Hepatocyte (in vitro differentiated cells): ENCODE measurements at places on chromosomes 5 and 9. TPM values are rescaled to one million over a fixed set of nuclear protein-coding genes. Genes with fewer than 3 reads are reported as not detected.

DNA sequence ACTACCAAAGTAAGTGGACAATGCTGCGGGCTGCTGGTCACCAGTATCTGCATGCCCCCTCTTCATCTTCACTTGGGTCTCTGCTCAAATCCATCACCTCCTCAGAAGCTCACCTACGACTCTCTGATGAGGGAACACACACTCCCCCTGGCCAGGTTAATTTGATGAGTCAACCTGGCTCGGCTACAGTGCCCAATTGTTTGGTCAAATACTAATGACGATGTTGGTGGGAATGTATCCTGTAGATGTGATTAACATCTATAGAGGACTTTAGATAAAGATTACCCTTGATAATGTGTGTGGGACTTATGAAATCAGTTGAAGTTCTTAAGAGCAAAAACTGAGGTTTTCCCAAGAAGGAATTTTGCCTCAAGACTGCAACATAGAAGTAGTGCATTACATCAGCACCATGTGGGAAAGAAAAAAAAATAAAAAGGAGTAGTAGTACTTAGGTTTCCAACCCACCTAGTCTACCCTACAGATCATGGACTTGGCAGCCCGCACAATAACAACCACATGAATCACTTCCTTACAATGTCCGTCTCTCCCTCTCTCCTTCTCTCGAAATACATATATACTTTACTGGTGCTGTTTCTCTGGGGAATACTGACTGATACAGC lies 467.3 kb downstream of the DNAH5 start:
- no peak overlapping the region for H3K27ac ChIP-seq
- H3K4me1 ChIP-seq: no peaks in the 10 kb centered on the region
- no peak for DNase-seq
- H3K4me3 ChIP-seq: no peak overlapping the region
- no peaks in the 10 kb centered on the region for H3K36me3 ChIP-seq

GRCh38 chr5:153237671-153238332 lies 252.7 kb upstream of the GRIA1 start:
- no peak for DNase-seq
- H3K27me3 ChIP-seq: no peaks in the 10 kb centered on the region

Gene KCNV2
- 0.13 TPM in 1 of 2 replicates, not detected in the other for polyA plus RNA-seq

Gene CDC25C
- 1.6 and 3.1 TPM in 2 replicates for polyA plus RNA-seq

- no peaks in the 10 kb centered on the region for H3K4me1 ChIP-seq
- H3K4me3 ChIP-seq: no peak overlapping the region
- H3K27ac ChIP-seq: no peak overlapping the region
- H3K36me3 ChIP-seq: no peaks in the 10 kb centered on the region
Observed at GRCh38 chr9:69585571-69585970, 86.6 kb downstream of the APBA1 start.

DNA sequence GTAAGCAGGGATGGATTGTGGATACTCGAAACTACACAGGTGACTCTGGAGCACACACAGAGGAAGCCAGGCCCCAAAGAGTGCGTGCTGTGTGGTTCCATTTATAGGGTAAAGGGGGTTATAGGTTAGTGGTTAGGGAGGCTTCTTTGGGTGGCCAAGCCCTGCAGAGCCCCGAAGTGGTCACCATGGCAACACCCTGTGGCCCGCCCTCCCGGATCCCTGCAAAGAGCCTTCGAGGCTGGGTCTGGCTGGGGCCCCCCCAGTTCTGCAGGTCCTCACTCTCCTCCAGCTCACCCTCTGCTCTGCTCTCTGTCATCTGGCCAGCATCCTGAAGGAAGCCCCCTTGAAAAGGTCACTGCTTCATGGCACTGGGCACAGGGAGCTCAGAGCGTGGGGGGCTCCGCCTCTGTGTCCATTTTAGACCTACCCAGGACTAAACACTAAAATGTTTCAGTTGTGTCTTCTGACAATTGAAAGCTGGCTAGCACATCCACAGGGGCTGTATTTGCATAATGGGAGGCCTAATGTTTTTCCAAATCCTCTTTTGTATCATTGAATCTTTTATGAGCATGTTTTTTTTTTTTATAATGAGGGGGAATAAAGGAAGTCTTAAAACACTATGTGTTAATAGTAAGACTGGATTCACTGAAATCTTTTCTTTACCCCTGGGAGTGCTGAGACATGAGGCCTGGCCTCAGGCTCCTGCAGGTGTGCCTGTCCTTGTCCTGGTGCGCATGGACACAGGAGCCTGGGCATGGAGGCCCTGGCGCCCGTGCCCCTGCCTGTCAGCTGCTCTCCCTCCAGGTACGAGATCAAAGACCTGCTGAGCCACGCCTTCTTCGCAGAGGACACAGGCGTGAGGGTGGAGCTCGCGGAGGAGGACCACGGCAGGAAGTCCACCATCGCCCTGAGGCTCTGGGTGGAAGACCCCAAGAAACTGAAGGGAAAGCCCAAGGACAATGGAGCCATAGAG lies 55.3 kb downstream of the WNK2 start:
- H3K4me3 ChIP-seq: no peak overlapping the region
- H3K36me3 ChIP-seq: no peaks in the 10 kb centered on the region
- H3K27ac ChIP-seq: no peak overlapping the region
- H3K4me1 ChIP-seq: peaks cover 5% of the 10 kb centered on the region

- no peaks in the 10 kb centered on the region for H3K27me3 ChIP-seq
- H3K36me3 ChIP-seq: no peaks in the 10 kb centered on the region
- H3K4me1 ChIP-seq: peaks cover 12% of the 10 kb centered on the region
Observed at GRCh38 chr9:70407081-70407503, 7.4 kb downstream of the KLF9 start.

Gene GHR
- 12.6 and 14.4 TPM in 2 replicates for polyA plus RNA-seq

- no peaks in the 10 kb centered on the region for H3K4me1 ChIP-seq
- no peak overlapping the region for H3K27ac ChIP-seq
- no peaks in the 10 kb centered on the region for H3K36me3 ChIP-seq
- no peak overlapping the region for H3K4me3 ChIP-seq
- H3K27me3 ChIP-seq: no peaks in the 10 kb centered on the region
Observed at GRCh38 chr9:110486218-110486617, 93.3 kb downstream of the SVEP1 start.

Gene ECM2
- polyA plus RNA-seq: 1.1 and 4.0 TPM in 2 replicates

DNA sequence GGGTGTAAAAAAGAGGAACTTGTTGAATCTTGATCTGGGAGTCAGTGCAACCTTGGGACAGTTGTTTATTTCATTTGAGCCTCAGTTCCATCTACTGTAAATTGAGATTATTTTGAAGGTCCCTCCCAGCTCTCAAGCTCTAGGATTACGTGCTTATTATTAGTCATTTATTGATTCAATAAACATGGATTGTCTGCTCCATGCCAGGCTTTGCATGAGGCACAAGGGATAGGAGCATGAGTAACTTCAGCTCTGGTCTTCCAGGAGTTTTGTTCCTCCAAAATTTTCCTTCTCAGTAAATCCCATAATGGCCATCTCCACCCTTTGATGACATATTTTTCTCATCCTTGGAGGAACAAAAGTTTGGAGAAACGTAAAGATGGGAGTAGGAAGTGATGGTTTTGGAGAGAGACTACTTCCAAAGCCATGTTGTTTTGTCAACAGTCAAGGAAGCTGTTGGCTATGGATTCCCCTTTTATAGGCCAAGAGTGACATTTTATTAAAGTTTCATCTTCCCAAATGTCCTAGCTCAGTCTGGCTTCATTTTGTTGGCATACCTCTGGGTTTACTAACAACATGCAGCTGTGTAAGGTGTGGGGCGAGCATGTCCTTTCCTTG lies 244.6 kb downstream of the DMRT2 start:
- H3K4me1 ChIP-seq: no peaks in the 10 kb centered on the region
- H3K36me3 ChIP-seq: no peaks in the 10 kb centered on the region
- no peak overlapping the region for H3K27ac ChIP-seq

Gene DIRAS2
- polyA plus RNA-seq: 0.41 and 1.2 TPM in 2 replicates

Gene CDX1
- polyA plus RNA-seq: 43.3 and 46.9 TPM in 2 replicates

GRCh38 chr9:73154722-73155121 lies 3.1 kb downstream of the ANXA1 start:
- H3K27me3 ChIP-seq: no peaks in the 10 kb centered on the region
- H3K4me1 ChIP-seq: peaks cover 10% of the 10 kb centered on the region
- no peak for DNase-seq

DNA sequence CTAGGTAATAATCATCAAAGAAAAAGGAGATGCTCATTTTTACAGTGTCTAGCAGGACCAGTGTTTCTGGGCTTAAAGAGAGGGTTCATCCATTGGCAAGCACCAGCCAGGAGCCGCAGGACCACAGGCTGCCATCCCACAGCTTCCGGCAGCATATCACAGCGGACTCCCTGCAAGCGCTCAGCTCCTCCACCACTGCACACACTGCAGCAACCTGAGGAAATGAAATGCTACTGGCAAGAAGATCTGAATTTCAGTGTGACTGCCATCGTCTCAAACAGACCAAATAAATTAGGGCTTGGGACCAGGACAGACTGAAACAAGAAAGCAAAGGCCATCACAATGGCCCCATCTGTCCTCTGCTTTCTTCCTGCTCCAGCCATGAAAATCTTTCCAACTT lies 114.2 kb downstream of the TTC39B start:
- no peak overlapping the region for H3K27ac ChIP-seq
- H3K4me1 ChIP-seq: no peaks in the 10 kb centered on the region
- no peak overlapping the region for H3K4me3 ChIP-seq
- no peaks in the 10 kb centered on the region for H3K27me3 ChIP-seq

GRCh38 chr5:151075698-151076331 lies 5.0 kb downstream of the TNIP1 start:
- peak; percentile 68 for DNase-seq
- H3K27me3 ChIP-seq: no peaks in the 10 kb centered on the region
- H3K4me3 ChIP-seq: no peak overlapping the region
- no peaks in the 10 kb centered on the region for H3K36me3 ChIP-seq
- H3K27ac ChIP-seq: peak overlapping the region; percentile 72

- DNase-seq: peak; percentile 2
- H3K4me1 ChIP-seq: no peaks in the 10 kb centered on the region
- no peaks in the 10 kb centered on the region for H3K36me3 ChIP-seq
- no peak overlapping the region for H3K4me3 ChIP-seq
Observed at GRCh38 chr9:135414293-135414692, 65.3 kb upstream of the PPP1R26 start.

DNA sequence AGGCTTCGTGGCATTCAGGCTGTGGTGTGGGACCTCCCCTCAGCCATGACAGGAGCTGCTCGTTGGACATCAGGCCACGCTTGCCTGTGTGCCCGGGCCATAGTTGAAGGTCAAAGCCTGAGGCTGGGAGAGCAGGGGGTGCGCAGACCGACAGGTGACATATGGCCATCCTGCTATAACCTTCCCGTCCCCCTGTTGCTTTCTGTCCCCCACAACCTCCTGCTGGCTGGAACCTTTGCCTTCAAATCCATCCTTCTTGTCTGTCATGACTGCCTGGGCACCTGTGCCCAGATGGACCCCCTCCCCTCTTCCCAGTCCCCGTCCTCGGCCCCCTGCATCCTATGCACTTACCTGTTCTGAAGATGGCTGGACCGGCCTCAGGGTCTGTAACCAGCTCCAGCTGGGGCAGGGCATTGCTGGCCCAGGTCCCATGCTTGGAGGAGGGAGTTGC lies 83.2 kb downstream of the WNK2 start:
- H3K27me3 ChIP-seq: no peaks in the 10 kb centered on the region
- no peaks in the 10 kb centered on the region for H3K36me3 ChIP-seq
- no peaks in the 10 kb centered on the region for H3K4me1 ChIP-seq
- peak; percentile 2 for DNase-seq
- H3K27ac ChIP-seq: no peak overlapping the region

Gene CSF1R
- polyA plus RNA-seq: 3.6 and 5.1 TPM in 2 replicates

- H3K4me1 ChIP-seq: peaks cover 3% of the 10 kb centered on the region
- H3K36me3 ChIP-seq: no peaks in the 10 kb centered on the region
- DNase-seq: no peak
- H3K27me3 ChIP-seq: no peaks in the 10 kb centered on the region
Observed at GRCh38 chr5:138875946-138876345, 811 bp upstream of the LRRTM2 start.

- H3K27me3 ChIP-seq: no peaks in the 10 kb centered on the region
- no peaks in the 10 kb centered on the region for H3K4me1 ChIP-seq
- no peaks in the 10 kb centered on the region for H3K36me3 ChIP-seq
- no peak overlapping the region for H3K27ac ChIP-seq
Observed at GRCh38 chr5:160251406-160252155, 22.3 kb downstream of the FABP6 start.

GRCh38 chr5:80600943-80601693 lies 31.0 kb upstream of the ANKRD34B start:
- no peaks in the 10 kb centered on the region for H3K4me1 ChIP-seq
- H3K36me3 ChIP-seq: no peaks in the 10 kb centered on the region
- no peak overlapping the region for H3K4me3 ChIP-seq
- no peak overlapping the region for H3K27ac ChIP-seq
- no peak for DNase-seq

DNA sequence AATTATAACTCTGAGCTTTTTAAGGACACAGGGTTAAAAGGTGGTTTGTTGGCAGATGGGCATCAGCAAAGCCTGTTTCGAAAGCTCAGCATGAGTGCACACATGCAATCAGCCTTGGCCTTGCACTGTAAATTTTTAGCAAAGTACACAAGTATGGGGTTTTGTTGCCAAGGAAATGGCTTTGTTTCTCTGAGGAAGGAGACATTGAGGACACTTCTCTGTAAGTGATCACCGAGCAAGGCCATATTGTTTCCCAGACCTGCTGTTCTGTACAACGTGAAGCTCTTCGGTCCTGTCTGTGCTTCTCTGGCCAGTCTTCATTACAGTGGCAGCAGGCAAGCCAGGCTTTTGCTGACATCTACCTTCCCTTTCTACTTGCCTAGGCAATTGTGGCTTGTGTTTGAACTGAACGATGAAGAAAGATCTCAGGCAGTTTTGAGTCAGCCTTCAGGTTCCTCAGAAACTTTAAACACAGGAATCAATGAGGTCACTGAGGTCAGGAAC lies 27.9 kb upstream of the GLRX start:
- no peaks in the 10 kb centered on the region for H3K36me3 ChIP-seq
- no peak for DNase-seq
- H3K27ac ChIP-seq: no peak overlapping the region

Gene ADAMTS12
- 3.2 and 4.2 TPM in 2 replicates for polyA plus RNA-seq

- no peaks in the 10 kb centered on the region for H3K27me3 ChIP-seq
- no peak for DNase-seq
- H3K27ac ChIP-seq: no peak overlapping the region
- no peak overlapping the region for H3K4me3 ChIP-seq
- no peaks in the 10 kb centered on the region for H3K4me1 ChIP-seq
Observed at GRCh38 chr5:68353605-68354004, 138.0 kb downstream of the PIK3R1 start.

DNA sequence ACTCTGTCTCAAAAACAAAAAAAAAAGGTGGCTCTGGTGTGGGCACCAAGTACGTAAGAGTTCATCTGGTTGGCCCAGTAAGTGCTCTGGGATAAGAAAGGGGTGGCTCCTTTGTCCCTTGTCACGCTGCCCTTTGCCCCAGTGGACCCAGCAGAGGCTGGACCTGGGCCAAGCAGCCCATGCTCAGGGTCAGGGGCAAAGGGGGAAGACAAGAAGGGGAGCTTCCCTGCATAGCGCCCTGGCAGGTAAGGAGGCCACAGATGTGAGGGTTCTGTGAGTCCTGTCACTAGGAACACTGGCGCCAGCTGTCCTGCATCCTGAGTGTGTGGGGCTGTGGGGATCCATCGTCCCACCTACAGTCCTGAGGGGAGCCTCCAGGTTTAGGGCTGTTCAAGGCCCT lies 65.3 kb downstream of the GADD45G start:
- no peak for DNase-seq
- H3K4me3 ChIP-seq: no peak overlapping the region
- peak overlapping the region; percentile 12 for H3K27ac ChIP-seq
- H3K36me3 ChIP-seq: no peaks in the 10 kb centered on the region
- no peaks in the 10 kb centered on the region for H3K27me3 ChIP-seq
- peaks cover 34% of the 10 kb centered on the region for H3K4me1 ChIP-seq
